ENCODE measurements at places on chromosomes 4 and X.

GRCh38 chr4:141220271-141220670, 424 bp upstream of the ZNF330 start:
- no peak for DNase-seq

GRCh38 chr4:8115916-8116315, 42.7 kb downstream of the ABLIM2 start:
- DNase-seq, result no peak

DNA sequence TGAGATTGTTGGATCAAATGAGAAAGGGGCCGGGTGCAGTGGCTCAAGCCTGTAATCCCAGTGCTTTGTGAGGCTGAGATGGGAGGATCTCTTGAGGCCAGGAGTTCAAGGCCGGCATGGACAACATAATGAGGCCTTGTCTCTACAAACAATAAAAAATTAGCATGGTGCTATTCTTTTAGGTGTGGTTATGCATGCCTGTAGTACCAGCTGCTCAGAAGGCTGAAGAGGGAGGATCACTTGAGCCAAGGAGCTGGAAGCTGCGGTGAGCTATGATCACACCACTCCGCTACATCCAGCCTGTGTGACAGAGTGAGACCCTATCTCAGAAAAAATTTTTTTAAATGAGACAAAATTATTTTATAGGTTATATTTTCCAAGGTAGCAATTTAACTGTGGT, 49.7 kb upstream of the TMEM150C start:
- no peak for DNase-seq

- DNase-seq, result no peak
Measured at GRCh38 chr4:14877246-14878225, 124.7 kb upstream of the CPEB2 start.

DNA sequence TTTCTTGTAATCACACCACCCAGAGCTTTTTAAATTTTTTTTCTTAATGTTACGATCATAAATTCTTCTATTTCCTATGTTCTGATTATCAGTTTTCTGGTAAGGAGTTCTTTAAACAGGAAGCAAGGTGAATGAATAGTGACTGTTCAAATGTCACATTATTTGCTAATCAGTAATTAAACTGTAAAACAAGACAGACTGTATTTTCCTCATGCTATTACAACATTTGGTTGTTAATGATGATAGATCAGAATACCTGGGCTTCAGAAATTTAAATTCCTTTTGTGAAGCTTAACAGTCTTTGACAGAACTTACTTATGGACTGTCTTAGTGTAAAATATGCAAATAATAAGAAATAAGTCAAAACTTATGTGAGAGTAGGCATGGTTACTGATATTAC, 41.4 kb downstream of the CLCN3 start:
- DNase-seq, result no peak

- DNase-seq, result no peak
Measured at GRCh38 chrX:147228153-147228552, 413.6 kb upstream of the CXorf51A start.

- DNase-seq, result no peak
Measured at GRCh38 chrX:41133551-41133950, 48.3 kb downstream of the USP9X start.

- DNase-seq, result no peak
Measured at GRCh38 chrX:56219700-56220099, 12.5 kb upstream of the KLF8 start.

DNA sequence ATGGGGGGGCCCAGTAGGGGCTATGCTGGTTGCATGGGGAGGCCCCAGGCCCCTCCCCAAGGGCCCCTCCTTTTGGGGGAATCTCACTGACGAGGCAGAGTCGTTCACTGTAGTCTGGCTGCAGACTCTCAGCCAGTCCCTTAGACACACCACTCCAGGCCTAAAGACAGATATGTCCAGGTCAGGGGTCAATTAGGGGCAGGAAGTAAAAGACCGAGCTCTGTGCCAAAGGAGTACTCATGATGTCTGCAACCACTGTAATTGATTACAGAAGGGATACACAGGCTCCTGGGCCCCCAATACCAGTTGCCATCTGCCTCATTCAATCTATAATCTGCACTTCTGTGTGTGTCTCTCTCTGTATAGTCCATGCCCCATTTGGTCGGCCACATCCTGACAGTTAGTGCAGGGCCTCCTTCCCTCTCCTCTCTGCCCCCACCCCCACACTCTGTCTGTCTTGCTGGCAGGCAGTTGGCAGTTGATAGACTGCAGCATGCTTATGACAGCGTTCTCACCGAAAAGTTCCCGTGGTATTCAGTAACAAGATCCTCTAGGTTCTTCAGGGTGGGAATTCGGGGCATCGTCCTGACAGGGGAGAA, 1.3 kb upstream of the CXorf65 start:
- no peak for DNase-seq

Measured in stimulated activated CD8-positive, alpha-beta memory T cell treated with anti-CD3 and anti-CD28 coated beads, Interleukin-7, amount 100 ng/mL, for 1 hour (primary cell).